ENCODE measurements at places on chromosomes 2 and 18.

DNA sequence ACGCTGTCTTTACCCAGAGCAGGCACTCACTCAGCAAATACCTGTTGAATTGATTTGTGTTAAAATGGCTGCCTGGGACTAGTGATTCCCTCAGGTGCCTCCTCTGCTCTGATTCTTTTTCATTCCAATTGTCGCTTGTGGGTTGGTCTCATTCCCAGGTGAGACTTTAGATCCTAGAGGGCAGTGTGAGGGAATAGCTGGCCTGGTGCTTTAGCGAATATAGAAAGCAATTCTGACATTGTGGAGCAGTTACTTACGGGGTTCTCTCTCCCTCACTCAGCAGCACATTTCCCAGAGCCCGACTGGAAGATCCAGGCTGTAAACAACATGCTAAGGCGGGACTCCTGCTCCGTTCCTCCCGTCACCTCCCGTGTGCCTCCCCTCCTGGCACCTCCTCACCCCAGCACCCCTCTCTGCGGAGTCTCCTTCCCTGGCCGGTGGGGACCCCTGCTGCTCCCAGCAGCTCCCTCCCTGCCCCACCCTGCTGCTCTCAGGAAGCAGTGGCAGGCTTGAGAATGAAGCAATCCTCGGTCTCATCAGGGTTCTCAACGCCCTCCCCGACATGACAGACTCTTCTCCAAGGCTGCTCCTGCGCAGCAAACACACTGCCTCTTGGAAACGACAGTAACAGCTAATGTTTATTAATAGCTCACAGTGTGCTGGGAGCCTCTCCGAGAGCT, 26.9 kb downstream of the CELF4 start:
- DNase-seq: no peak

- no peak for DNase-seq
These were observed 217.2 kb upstream of the OSR1 start for GRCh38 chr2:19575641-19576040.

- no peak for DNase-seq
These were observed 22.5 kb downstream of the TXNL1 start for GRCh38 chr18:56615738-56616520.

DNA sequence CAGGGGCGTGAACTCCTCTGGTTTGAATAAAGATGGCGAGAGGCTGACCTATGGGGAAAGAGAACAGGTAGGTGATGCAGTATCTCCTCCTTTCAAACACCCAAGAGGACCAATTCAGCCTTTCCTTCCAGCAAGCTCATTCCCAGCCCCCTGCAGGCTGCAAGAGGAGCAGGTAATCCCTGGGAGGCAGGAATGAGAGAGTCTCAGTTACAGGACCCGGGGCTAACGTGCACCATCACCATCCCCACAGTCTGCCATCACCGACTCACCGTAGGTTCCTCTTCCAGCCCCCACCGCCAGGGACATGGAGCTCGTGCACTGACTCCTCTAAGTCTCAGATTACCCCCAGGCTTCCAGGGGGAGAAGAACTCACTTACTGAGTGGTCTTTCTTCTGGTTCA, 26.7 kb downstream of the XDH start:
- no peak for DNase-seq

GRCh38 chr2:159903443-159904126, 105.6 kb upstream of the CD302 start:
- no peak for DNase-seq

Data from NCI-H1694 (cell line).